ENCODE measurements at places on chromosomes 4 and X. TPM values are rescaled to one million over a fixed set of nuclear protein-coding genes. Genes with fewer than 3 reads are reported as not detected.

DNA sequence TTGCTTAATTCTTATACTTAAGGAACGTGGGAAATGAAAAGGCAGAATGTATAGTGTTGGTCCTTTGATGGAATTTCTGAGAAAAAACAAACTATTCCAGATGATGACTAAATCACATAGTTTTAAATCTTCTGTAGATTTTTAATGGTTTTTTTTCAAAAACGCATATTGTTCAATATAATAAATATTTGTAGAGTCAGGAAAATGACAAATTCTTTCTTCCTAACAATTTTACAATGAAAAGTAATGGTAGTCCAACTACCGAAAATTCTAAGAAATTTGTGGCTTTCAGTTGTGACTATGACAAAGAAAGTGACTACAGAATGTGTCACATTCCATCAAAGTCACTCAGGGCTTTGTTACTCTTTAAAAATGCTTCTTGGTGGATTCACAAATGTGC is 164.8 kb upstream of the PITX2 start:
- H3K4me1 ChIP-seq: no peaks in the 10 kb centered on the region
- H3K36me3 ChIP-seq: no peaks in the 10 kb centered on the region
- no peak for DNase-seq
- no peak overlapping the region for H3K27ac ChIP-seq
- H3K4me3 ChIP-seq: no peak overlapping the region

DNA sequence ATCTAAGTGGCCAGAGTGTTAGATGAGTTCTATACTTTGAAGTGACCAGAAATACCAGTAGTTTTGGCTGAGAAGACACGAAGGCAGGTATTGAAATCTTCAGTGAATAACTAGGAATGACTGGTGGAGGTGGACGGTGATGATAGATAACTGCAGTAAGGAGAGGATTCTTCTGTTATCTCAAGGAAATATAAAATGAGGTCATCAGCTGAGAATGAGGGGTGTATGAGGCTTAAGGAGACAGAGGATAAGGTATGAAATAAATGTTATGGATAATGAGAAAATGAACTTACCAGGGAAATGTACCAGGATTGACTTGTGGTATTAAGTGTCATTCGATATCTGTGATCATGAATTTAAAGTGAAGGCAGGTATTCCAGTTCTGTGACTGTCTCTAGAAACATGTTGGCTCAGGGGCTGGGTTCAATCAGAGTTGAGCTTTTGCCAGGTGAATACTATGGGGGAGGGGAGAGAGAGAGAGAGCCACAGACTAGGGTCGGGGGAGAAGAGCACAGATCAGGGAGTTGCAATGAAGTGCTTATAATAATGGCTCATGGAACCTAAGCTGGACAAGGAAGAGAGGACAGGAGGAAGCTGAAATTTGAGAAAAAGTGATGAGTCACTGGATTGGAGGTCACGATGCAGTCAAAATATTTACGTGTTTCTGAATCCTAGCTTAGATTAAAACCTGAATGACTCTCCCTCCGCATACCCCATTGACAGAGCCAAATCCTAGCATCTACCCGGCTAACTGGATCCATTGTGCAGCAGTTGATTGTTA is 37.5 kb upstream of the BRS3 start:
- no peaks in the 10 kb centered on the region for H3K27me3 ChIP-seq
- DNase-seq: no peak
- no peaks in the 10 kb centered on the region for H3K36me3 ChIP-seq
- no peak overlapping the region for H3K27ac ChIP-seq
- H3K4me1 ChIP-seq: no peaks in the 10 kb centered on the region

Gene PCYT1B
- 0.03 TPM for polyA plus RNA-seq

DNA sequence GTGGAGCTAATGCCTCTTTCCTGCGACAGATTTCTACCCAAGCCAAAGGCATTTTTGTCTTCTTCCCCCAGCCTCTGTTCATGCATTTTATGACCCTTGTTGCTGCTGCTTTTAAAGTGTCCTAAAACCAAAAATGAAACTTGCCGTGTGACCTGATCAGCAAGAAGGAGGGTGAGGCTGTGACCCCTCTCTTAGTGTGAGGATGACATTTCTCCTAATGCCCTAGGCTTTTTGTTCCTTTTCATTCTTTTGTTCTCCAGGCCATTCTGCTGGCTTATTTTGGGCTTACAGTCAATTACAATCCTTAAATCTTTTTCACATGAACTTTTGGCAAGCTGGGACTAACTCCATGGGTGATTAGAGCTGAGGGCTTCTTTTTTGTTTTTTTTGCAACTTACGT is 34.4 kb downstream of the PTTG2 start:
- H3K27ac ChIP-seq: peak overlapping the region; percentile 95
- peaks cover 5% of the 10 kb centered on the region for H3K4me1 ChIP-seq
- no peak for DNase-seq
- no peak overlapping the region for H3K4me3 ChIP-seq
- H3K36me3 ChIP-seq: no peaks in the 10 kb centered on the region

DNA sequence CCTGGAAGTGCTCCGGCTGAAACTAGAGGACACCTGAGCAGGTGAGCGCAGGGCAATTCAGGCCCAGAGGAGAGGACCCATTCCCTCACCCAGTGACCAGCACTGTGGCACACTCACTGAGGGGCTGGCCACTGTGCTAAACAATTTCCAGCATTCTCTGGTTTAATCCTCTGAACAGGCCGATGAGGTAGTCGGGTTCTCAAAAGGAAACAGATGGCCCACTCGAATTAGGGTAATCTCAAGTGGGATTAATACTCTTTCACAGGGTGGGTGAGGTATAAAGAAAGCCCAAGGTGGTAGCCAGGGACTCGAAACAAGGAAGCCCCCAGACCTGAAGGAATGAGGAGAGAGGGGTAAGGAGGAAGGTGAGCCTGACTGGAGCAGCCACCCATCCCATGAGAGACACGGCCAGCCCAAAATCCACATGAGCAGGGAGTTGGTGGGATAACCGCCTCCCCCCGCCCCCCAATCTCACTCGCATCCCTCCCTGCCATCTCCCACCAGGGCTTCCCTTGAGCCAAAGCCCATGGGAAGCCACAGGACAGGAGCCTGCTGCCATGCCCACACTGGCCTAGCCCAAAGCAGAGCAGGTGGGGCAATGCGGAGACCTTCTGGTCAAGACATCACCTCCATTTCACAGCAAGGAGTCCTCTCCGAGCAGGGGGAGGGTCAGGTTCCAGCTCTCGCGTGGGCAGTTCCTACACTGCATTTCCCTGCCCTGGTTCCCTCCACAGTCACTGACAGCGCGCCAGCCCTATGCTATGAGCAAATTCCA is 55.0 kb downstream of the SH3KBP1 start:
- no peak overlapping the region for H3K4me3 ChIP-seq
- no peak for DNase-seq
- H3K27ac ChIP-seq: no peak overlapping the region
- no peaks in the 10 kb centered on the region for H3K4me1 ChIP-seq
- H3K36me3 ChIP-seq: no peaks in the 10 kb centered on the region
- H3K27me3 ChIP-seq: no peaks in the 10 kb centered on the region
